ENCODE measurements at places on chromosomes 1 and 21.

DNA sequence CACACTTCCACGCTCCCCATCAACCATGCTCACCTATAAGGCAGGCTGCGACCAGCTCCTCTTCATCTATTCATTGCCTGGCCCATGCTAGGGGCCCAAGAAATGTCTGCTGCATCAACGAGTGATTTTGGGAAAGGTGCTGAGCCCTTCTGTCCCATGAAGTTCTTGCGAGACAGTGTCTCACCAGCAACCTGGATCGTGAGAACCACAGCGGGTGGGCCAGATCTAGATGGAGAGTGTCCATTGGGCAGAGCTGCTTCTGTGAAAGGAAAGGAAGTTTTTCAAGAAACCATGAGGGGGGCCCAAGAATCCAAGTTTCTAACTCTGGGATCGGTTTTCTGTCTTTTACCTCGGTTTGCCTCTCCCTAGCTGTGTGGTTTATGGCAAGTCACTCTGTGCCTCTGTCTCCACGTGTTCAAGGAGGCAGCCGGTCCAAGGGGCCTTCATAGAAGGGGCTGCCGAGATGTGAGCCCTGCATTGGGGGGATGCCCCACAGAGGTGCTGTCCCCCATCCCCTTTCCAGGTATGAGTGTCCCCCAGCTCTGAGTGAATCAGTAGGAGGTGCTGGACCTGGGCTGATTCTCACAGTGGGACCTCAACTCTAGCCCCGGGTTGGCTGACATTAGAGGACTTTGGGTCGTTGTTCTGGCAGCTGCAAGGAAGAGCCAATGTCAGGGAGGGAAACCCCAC lies 8.3 kb upstream of the PADI1 start:
- no peak for DNase-seq

DNA sequence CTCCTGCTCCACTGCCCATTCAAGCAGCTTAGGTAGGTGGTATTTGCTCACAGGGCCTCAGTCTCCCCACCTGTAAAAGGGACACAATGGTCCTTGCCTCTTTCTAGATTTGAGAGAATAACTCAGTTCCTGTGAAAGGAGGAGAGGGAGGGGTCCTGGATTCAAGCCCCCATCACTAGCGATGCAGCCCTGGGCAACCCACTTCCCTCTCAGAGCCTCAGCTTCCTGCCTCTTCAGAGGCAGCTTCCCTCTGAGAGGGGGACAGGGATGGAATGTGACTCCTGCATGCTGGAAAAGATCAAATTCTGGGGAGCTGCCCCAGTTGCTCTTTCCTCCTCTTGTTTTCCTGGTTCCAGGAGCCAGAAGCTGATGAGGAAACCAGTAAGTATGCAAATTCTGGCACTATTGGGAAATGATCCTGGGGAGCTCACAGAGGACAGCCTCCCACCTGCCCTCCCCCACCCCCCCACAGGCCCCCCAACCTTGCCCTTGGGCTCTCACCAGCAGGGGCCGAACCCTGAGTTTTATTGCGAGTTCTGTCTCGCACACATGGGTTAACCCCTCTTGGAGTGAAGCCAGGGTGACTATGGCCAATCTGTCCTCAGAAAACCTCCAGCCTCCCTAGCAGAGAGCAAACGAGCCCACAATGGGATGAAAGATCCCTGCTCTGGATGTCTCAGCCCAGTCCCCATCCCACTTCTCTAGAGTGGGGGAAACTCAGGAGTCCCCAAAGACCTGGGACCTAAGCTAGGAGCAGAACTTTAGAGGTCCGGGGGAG lies 11.7 kb downstream of the ZC3H12A start:
- DNase-seq = no peak

DNA sequence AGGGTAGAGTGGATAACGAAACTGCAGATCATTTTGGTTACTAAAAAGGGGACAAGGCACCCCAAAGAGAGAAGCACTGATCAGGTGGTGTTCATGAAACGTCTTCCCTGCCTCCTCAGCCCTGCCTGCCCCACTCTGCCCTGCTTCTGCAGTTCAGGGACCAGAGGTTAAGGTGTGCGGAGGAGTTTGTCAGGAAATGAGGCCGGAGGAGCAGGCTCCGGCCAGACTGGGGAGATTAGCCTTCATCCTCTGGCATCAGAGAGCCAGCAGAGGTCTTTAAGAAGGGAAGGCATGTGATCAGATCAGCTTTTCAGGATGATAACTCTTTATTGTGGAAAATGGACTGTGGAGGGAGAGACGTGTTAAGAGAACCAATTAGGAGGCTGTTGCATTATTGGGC lies 291.9 kb upstream of the NR5A2 start:
- DNase-seq = no peak

DNA sequence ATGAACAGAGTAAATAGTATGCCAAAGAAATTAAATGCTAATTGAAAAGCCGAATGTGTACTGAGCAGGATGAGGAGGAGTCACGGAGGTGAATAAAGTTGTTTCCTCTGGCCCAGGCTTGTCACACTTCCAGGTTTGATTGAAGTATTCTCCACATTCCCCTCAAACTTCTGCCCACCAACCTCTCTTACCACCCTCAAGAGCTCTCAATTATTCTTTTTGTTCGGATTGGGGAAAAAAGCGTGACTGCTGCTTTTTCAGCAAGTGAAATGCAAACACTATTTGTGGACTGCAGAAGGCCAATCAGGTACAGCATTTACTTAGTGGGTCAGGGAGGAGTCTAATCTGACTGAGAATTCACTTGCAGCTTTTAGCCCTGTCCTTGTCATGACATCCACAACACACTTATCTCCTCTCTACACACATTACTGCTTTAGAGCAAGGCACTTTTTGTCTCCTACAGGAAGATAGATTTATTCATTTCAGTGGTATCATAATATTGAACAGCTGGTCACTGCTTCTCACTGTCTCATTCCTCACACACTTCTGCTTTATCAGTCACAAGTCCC lies 375.6 kb upstream of the PRMT6 start:
- peak; percentile 16 for DNase-seq

GRCh38 chr1:203274603-203275381 lies 30.5 kb upstream of the BTG2 start:
- no peak for DNase-seq

GRCh38 chr1:227094249-227094966 lies 154.3 kb downstream of the COQ8A start:
- DNase-seq = no peak

DNA sequence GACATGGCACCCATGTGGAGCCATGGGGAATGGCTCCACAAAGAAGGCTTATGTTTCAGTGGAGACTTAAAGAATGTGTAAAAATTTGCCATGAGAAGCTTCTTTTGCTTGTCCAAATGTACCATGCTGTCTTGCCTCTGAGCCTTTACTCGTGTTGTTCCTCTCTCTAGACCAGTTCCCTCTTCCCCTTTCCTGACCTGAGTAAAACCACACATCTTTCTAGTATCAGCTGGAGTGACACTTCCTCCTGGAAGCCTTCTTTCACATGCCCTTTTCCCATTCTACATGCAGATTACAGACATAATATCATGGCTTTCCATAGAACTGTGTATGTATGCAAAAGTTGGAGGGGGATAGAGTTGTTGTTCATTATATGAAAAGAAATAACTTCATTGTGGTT lies 13.6 kb upstream of the GPX7 start:
- DNase-seq = no peak

DNA sequence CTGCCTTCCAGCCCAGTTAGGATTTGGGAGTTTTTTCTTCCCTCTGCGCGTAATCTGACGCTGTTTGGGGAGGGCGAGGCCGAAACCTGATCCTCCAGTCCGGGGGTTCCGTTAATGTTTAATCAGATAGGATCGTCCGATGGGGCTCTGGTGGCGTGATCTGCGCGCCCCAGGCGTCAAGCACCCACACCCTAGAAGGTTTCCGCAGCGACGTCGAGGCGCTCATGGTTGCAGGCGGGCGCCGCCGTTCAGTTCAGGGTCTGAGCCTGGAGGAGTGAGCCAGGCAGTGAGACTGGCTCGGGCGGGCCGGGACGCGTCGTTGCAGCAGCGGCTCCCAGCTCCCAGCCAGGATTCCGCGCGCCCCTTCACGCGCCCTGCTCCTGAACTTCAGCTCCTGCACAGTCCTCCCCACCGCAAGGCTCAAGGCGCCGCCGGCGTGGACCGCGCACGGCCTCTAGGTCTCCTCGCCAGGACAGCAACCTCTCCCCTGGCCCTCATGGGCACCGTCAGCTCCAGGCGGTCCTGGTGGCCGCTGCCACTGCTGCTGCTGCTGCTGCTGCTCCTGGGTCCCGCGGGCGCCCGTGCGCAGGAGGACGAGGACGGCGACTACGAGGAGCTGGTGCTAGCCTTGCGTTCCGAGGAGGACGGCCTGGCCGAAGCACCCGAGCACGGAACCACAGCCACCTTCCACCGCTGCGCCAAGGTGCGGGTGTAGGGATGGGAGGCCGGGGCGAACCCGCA lies at the start of gene PCSK9:
PCSK9 (plus strand) TSS at position 207 of the 741 bp plus-strand sequence; CDS start at position 497, 290 bp downstream.
- DNase-seq = peak; percentile 18

DNA sequence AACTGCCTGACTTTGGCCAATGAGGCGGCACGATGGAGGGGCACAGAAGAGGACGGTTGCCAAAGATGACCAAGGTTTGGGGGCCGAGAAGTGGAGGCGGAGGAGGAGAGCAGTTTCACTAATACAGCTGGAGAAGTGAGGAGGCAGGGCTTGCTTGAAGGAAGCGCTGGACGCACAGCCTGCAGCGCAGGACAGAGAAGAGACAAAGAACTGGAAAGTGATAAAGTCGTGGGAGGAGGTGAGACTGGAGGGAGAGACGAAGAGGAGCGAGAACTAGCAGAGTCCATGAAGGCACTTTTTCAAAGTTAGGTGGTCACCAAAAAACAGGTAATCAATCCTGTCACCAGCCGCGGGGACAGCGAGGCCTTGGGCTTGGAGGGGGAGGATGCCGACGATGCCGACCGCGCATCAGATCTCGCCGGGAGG lies 771 bp downstream of the PACC1 start:
- peak; percentile 27 for DNase-seq

GRCh38 chr1:31905093-31905509 lies 33.1 kb downstream of the PTP4A2 start:
- no peak for DNase-seq

DNA sequence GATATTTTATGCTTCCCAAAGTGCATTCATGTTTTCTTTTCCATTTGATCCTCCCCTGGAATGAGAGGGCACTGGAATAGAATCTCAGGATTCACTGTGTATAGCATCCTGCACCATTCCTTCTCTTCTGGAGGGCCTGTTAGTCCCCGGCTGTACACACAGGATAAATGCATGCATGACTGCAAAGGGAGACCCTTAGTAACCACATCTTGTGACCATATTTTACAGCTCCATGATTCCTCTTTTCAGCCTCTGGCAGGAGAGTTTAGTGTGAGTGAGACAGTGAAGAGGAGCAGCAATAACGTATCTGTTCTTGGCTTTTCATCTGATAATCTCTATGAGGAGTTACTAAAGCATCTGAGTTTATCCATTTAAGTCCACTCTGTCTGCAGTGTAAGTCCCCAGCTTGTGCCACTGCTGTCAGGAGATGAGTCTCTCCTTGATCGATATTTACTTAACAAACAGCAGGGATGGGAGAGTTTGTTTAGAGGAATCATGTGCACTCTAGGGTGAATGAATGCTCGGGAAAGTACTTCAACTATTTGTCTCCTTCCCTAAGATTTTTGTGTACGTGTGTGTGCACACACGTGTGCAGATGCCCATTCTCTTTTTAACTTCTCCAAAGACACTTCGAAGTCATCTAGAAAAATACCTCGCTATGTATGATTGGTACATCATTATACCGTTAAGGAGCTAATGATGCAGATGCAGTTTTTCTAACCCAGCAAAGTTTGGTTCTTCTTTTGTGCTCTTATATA lies 41.1 kb downstream of the PROX1 start:
- DNase-seq = no peak

- no peak for DNase-seq
Measured at GRCh38 chr1:116971965-116972673, 29.4 kb upstream of the CD101 start.

- no peak for DNase-seq
Measured at GRCh38 chr1:196344453-196344852, 263.8 kb downstream of the KCNT2 start.

DNA sequence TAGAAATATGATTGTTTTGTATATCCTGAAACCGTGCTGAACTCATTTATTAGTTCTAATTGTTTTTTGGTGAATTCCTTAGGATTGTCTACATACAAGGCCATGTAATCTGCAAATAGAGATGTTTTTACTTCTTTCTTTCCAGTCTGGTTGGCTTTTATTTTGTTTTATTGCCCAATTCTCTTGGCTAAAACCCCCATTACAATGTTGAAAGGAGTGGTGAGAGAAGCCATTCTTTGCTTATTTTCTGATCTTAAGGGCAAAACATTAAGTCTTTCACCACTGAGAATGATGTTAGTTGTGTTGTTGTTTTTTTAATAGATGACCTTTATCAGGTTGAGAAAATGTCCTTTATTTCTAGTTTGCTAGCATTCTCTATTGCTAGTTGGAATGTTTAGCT lies 157.3 kb downstream of the NTMT2 start:
- no peak for DNase-seq

DNA sequence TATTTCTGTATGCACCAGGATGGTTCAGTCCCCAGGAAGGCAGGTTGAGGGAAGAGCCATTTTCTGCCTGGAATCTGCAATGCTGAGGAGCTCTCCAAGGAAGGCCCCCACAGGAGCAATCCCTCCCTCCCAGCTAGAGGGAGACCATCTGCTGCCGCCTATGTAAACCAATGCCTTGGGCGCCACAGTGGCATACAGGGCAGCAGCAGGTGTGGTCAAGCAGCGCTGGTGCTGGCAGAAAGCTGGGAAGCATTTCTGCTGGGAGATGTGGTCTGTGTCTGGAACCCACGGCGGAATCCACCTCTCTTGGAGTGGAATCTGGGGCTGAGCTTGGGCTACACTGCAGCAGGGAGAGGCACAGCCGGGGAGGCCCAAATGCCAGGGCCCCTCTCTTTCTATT lies 283.3 kb downstream of the RRAGC start:
- no peak for DNase-seq

DNA sequence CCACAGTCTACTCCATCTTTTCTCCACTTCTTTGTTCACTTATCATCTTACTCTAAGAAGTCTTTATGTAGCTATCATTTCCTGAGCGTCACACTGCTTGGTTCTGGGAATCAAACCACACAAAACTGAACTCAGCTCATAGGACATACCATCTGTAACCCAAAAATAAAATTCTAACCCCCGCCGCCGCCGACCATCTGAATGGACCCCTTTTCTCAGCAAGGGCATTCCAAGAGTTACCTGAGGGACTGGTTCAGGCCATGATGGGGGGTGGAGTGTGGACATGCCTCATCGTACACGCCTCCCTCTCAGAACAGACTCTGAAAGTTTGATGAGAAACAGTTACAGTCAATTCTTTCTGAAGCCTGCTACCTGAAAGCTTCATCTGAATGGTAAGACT lies 12.6 kb upstream of the CHI3L2 start:
- no peak for DNase-seq

All from NCI-H1105 treated with DMSO at 0.1 percent for 48 hours (cell line).